ENCODE measurements at places on chromosomes 3 and 15.

DNA sequence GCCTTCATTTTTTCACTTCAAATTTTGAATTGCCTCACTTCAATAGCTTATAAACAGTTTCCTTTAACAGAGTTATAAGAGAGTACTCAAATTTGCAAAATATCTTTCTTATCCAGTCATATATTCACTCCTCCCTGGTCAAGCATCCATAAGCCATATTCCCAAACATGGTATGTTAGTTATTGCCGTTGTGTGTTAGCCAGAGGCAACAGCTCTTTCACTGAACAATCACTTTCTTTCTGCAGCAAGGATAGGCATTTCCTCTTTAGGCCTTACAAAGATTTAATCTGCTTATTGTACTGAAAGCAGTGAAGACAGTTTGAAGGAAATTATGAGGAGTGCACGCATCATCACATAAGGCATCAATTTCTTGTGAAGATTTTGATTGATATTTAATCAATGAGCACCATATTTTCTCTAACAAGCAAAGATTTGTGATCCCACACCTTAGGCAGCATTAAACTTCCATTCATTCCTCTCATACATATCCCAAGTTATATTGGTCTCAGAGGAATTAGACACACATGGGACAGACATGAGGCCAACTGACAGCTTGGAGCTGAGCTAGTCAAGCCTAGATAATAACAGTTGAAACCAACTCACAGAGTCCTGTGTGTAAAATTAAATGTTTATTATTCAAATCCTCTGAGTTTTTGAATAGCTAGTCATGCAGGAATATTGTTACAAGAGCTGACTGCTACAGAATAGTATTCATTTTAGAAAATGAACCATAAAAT lies 80.0 kb upstream of the EPHA6 start:
- no peak for DNase-seq

DNA sequence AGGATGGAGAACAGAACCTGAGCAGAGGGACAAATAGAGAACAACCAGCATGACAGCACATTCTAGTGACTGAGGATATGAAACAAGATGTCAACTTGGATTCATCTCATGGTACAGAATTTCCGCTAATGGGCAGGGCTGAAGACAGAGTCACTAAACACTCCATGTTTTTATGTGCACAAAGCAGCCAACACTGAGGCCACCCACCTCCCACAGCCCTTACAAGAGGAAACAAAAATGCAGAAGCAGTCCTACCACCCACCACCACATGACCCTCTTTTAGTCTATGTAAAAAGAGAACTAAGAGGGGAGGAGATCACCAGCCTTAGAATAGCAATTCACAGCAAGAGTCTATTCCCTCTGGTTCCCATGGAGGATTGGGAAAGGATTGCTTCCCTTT lies 131.4 kb upstream of the UBE2E2 start:
- DNase-seq: no peak

GRCh38 chr3:138374573-138375134 lies 26.3 kb downstream of the MRAS start:
- DNase-seq: no peak

GRCh38 chr3:187188931-187189330 lies 8.4 kb upstream of the RTP1 start:
- DNase-seq: no peak

- DNase-seq: peak; percentile 72
These were observed 55.9 kb upstream of the PLCL2 start for GRCh38 chr3:16828815-16829214.

- DNase-seq: no peak
These were observed 570.9 kb upstream of the IL12A start for GRCh38 chr3:159417761-159418160.

- no peak for DNase-seq
These were observed 81.2 kb downstream of the LIPC start for GRCh38 chr15:58513008-58513407.

DNA sequence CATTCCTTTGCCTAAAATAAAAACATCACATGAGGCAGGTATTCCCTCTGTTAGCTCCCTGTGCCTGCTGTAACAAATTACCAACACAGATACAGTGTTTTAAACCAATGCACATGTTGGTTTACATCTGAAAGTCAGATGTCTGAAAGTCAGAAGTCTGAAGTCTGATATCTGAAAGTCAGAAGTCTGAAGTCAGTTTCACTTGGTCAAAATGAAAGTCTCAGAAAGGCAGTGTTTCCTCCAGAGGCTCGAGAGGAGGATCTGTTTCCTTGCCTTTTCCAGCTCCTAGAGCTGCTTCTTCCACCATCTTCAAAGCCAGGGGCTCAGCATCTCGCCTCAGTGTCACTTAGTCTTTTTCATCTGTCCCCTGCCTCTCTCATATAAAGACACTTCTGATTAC lies 22.0 kb downstream of the SST start:
- no peak for DNase-seq

GRCh38 chr3:120615847-120616609 lies 19.9 kb downstream of the NDUFB4 start:
- no peak for DNase-seq

GRCh38 chr3:674116-674515 lies 418.7 kb upstream of the CNTN6 start:
- DNase-seq: no peak

- no peak for DNase-seq
These were observed 16.5 kb downstream of the DUSP7 start for GRCh38 chr3:52039846-52040245.

DNA sequence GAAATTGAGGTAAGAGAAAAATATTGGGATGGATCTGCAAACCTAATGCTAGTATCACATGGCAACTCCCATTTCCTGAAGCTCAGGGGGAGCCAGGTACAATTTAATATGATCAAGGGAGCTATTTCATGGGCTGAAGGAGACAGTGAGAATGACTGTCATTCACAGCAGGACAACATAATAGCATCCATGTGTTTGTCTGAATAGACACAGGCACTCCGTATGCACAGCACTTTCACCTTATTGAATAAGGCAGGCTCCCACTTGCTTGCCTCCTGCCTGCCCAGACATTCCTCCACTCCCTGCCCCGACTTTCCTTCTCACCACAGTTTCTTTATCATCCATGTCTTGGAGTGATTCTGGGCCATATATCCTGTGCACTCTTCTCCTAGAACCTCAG lies 156.6 kb upstream of the SLC24A5 start:
- DNase-seq: no peak

- DNase-seq: no peak
These were observed 2.9 kb upstream of the SATB1 start for GRCh38 chr3:18428036-18428435.

GRCh38 chr3:188624384-188624783 lies 470.4 kb downstream of the LPP start:
- DNase-seq: no peak

DNA sequence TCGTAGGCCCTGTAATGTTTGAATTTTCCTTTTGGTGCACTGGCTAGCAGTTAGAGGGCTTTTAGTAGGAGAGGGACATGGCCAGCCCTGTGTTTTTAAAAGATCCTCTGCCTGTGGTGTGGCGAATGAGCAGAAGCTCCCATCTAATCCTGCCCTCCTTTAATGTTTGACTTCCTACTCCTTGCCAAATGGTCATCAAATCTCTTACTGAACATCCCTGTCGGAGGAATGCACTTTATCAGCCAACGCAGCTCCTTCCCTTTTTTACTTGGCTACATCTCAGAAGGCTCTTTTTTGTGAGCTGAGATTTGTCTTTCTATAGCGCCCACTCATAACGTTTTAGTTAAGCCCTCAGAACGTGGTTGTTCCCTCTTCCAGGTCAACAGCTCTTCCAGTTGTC lies 44.8 kb downstream of the MAP2K5 start:
- no peak for DNase-seq

- DNase-seq: no peak
These were observed 61.6 kb upstream of the ACAN start for GRCh38 chr15:88741671-88742070.

- no peak for DNase-seq
These were observed 108.1 kb downstream of the LSAMP start for GRCh38 chr3:116337229-116337628.

GRCh38 chr3:194447161-194447560 lies 39.6 kb downstream of the ATP13A3 start:
- no peak for DNase-seq

GRCh38 chr3:142450881-142451280 lies 3.0 kb upstream of the XRN1 start:
- no peak for DNase-seq

GRCh38 chr3:44093531-44093930 lies 148.2 kb upstream of the TOPAZ1 start:
- no peak for DNase-seq

GRCh38 chr3:126954141-126954842 lies 28.6 kb upstream of the PLXNA1 start:
- DNase-seq: no peak

DNA sequence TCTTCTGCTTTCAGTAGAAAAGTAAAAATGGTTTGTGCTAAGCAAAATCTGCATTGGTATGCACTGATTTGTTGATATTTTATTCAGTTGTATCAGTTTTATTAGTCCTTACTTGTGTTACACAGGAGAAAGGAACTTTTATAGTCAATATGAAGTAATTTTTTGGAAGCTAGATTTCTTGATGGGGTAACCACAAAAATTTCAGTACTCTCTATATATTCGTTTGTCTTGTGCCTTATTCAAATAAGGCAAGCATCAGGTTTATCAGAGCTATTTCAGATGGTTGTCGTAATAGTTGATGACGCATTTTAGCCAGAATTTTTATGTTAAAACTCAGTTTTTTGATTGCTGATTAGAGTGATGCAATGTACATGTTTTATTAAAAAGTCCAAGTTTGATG lies 50.7 kb upstream of the NIPA1 start:
- no peak for DNase-seq

Data from activated naive CD4-positive, alpha-beta T cell treated with anti-CD3 and anti-CD28 coated beads, Interleukin-2, amount 10 ng/mL, durations not matched to agents 7 days and 5 days (primary cell).